Stimulated activated CD8-positive, alpha-beta memory T cell treated with anti-CD3 and anti-CD28 coated beads, Interleukin-4, amount 100 ng/mL, for 4 hours (primary cell): ENCODE measurements at places on chromosomes 2 and 18.

- DNase-seq = no peak
These were observed 66.8 kb upstream of the SEC11C start for GRCh38 chr18:59072727-59073421.

- no peak for DNase-seq
These were observed 2.4 kb upstream of the COX7A2L start for GRCh38 chr2:42363413-42363812.

- no peak for DNase-seq
These were observed 21.5 kb downstream of the SOWAHC start for GRCh38 chr2:109635426-109636304.

DNA sequence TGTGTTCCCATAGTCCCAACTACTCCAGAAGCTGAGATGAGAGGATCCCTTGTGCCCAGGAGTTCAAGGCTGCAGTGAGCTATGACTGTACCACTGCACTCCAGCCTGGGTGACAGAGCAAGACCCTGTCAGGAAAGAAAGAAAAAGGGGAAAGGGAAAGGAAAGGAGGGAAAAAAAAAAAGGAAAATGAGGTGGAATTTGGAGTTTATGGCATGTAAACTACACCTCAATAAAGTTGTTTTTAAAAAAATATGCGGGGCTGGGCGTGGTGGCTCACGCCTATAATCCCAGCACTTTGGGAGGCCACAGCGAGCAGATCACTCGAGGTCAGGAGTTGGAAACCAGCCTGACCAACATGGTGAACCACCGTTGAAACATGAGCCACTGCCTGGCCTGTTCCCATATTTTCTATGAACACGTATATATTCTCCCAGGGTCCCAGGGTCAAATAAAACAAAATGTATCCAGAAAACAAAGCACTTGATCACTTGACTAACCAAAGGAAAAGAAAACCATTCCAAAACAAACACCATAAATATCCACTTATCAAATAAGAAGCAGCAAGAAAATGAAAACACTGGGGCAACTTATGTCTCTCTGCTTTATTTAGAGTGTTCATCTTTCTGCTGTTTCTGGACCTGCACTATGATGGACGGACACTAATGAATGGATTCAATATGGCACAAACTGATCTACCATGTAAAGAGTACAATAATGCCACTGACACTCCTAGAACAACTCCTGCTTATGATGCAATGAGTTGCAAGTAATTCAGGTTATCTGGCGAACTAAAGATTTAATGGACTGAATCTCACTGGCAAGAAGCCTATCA lies 56.8 kb downstream of the ASXL2 start:
- DNase-seq = no peak

- no peak for DNase-seq
These were observed 239.3 kb downstream of the FBXO15 start for GRCh38 chr18:73908323-73908722.

GRCh38 chr18:22448238-22448637 lies 30.5 kb upstream of the CTAGE1 start:
- no peak for DNase-seq

DNA sequence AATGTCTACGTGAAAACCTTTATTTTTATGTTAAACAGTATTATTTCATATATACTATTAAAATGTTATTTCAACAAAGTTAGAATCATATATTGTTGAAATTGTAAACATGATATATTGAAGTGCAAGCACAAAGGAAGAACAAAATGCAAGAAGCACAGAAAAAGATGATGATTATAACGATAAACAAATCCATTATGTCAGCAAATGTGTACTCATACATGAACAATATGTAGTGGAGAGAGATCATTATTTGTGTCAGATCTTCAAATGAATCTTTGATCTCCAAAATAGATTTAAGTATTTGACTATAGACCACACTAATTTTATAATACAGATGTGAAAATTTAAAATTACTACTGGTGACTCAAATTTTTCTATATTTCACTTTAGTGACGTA lies 1104.4 kb upstream of the CRIM1 start:
- no peak for DNase-seq

- no peak for DNase-seq
These were observed 19.9 kb upstream of the KCNF1 start for GRCh38 chr2:10891848-10892247.

- DNase-seq = no peak
These were observed 6.5 kb upstream of the STAMBP start for GRCh38 chr2:73822276-73822675.

- DNase-seq = no peak
These were observed 34.5 kb downstream of the CMPK2 start for GRCh38 chr2:6831229-6831628.

DNA sequence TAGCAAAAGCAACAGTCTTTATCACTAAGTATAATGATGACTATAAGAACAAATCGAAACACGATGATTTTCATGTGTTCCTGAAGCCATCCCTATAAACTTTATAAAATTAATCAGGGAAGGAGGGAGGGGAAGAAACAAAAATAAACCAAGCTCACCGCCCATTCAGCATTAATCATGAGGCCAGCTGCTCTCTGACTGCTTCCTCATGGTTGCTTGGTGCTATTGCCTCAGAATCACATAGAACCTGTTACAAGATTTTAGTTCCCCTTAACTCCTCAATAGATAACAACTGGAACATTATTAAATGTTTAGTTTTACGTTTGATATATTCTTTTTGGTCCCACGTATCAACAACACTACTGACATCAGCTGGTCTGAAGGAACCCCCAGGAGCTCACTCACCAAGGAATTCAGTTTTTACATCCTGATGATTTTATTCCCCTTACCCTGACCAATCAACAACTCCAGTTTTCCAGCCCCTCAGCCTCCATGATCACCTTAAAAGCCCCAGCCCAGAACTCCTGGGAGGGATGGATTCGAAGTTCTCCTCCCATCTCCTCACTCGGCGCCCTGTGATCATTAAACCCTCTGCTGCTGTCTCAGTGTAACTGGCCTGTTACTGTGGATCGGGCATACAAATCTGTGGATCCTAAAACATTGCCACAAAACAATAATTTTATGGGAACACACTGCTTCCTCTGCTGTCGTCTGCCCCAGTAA lies 10.6 kb upstream of the HNRNPLL start:
- DNase-seq = no peak

DNA sequence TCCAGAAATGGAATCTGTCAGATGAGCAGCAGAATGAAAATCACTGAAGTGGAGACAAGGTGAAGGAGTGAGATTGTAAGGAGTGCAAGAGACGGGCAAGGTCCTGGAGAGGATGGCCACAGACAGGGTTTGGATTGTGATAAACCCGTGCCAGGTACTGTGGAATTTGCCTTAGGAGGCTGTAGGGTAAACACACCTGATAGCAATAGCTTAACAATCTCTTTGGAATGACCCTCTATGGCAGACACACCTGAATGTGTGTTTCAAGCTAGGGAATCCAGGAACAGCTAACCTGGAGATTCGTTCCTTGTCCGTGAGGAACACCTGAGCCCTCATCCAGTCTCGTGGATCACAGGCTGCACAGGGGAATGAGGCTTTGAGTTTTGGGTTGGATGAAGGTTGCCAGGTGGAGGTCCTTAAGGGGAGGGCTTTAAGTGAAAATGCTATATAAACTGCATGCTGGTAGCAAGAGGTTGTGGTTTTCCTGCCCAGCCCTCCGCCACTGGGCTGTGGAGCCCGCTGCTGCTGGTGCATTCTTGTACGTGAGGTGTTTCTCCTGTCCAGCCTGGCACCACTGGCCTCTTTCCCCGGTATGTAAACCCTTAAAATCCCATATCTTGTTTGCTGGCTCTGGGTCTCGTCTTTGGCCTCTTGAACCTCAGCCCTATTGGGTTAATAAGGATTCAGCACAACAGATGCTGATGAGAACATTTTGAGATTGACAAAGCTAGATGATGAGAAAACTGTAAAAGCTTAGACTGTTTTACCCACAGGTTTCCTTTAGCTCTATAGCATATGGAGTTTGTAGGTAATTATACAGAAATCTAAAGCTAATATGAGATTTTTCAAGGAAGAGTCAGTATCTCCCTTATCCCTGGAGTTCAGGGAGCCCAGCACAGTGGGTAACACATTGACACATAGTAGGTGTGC lies 117.9 kb downstream of the ARHGAP15 start:
- DNase-seq = no peak
